ENCODE measurements at places on chromosomes 3 and 15.
A peak's percentile ranks its signal among the peaks of the same experiment; 100 is the strongest.

DNA sequence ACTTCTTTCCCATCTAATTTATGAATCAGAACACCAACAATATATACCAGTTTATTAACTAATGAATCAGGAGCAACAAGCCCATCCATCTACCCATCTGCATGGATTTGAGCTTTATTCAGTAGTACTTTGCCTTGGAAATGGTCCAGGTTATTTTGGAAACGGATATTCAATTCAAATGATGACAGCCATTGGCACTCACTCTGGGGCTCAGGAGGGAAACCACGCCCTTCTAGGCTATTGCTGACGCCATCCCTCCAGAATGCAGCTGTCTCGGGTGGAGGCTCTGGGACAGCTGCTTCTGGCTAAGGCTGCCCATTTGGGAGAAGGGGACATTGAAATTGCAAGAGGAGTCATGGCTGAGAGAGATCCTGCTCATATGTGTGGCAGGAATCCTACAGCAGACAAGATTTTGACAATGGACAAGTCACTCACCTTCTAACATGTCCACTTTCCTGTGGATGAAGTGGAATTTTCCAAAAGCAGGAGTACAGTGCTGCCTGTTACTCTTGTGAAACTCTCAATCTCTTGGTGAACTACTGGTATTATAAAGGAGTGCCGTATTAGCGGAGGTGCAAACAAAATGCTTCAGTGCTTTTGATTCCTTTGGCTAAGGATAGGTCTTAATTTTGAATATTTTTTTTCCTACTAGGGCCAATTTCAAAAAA lies 29.3 kb upstream of the TRAK1 start:
- DNase-seq, result peak; percentile 90

DNA sequence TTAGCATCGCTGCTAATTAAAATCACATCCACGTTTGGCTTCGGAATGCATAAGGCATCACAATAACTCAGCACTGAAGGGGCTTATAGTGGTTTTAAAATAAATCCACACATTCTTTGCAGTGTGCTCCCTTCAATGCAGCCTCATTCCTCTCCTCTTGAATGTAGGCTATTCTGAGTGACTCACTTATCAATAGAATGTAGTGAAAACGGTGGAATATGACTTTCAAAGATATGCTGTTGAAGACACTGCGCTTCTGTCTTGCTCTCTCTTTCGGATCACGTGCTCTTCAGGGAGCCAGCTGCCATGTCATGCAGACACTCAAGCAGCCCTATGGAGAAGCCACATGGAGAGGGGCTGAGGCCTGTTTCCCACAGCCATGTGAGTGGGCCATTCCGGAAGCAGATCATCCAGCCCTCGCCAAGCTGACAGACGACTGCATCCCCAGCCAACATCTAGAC lies 87.4 kb downstream of the CRYGS start:
- no peak for DNase-seq

DNA sequence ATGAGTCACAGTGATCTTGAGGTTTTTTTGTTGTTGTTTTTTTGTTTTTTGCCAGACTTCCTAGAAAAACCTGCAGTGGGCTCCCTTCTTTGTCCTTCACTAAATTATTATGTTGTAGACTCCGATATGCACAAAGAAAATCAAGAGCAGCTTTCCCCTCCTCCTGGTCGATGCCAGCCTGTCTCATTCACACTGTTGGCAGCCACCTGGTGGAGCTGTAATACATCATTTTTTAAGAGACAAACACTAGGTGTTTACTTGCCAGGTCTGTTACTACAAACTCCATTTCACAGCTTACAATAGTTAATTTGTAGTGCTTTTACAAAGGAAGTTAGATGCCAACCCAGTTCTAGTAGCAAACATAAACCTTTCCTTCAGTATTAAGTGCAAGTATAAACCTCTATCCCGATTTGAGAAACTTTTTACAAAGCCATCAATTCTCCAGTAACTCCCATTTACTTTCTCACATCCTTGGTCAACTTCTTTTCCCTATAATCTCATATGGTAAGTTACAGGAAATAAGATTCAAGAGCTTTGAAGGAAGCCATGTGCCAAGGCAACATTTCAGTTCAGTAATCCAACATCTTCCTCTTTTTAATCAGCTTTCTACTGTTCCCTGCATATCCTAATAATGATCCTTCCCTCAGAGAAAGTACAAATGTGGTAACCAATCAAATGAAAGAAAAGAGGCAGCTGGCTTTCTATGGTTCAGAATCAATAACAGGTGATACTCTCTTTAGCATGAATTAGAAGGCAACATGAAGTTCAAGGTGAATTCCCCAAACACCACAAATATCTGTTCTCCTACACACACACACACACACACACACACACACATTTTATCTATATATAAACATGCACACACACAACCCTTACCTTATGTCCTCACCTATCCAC lies 14.0 kb downstream of the AAGAB start:
- DNase-seq, result no peak

DNA sequence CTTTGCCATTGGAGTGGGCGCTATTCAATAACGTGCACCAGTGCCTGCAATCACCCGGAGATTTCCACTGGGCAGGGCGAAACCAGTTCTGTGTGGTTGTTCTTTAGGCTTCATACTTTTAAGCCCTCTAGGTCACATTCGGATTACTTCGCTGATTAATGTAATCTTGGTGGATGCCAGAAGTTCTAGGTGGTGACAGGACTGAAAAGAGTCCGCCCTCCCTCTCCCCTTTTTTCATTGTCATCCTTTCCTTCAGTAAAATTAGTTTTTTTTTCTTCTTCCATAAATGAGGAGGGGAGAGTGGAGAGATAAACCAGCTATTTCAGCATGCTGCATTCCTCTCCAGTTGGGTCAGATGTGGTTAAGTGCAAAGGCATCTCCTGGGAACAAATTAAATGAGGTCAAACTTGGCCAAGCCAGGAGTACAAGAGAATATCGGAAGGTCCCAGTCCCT lies 2.3 kb upstream of the SLC2A2 start:
- DNase-seq, result peak; percentile 96

- no peak for DNase-seq
Measured at GRCh38 chr3:16898595-16899395, 14.0 kb downstream of the PLCL2 start.

DNA sequence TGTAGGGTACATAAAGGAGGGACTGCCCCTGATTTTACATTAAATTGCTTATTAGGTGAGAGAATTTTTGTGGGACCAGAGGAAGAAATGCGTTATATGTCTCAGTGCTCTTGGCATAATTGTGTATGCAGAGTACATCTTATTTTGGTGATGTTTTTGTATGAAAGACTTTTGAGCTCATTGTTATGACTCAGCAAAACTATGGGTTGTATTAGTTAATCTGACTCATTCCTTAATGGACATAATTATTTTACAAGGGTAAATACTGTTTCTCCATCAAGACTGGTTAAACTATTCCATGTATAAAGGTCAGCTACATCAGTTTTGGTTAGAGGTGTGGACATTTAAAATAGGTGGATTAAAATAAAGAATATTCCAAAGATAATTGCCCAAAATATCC lies 156.8 kb downstream of the ALCAM start:
- peak; percentile 51 for DNase-seq

- no peak for DNase-seq
Measured at GRCh38 chr15:74857082-74857655, 14.2 kb upstream of the ULK3 start.

DNA sequence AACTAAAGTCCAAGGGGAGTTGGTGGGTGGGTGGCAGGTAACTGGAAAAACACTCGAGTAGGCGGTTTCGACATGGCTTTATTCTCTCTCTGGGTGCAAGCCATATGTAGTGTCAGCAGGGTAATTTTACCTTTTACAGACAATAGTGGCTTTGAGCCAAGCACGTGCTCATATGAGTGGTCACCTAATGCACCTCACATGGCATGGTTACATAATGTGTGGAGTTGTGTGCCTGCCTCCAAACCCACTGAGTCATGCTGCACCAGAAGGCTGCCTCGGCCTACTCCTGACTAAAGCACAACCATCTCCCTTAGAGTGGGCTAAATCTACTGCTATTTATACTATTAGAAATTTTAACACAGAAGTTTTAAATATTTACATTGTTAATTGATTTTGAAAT lies 16.5 kb downstream of the CCRL2 start:
- peak; percentile 57 for DNase-seq

GRCh38 chr15:32987067-32987466 lies 207.4 kb downstream of the FMN1 start:
- DNase-seq, result no peak

DNA sequence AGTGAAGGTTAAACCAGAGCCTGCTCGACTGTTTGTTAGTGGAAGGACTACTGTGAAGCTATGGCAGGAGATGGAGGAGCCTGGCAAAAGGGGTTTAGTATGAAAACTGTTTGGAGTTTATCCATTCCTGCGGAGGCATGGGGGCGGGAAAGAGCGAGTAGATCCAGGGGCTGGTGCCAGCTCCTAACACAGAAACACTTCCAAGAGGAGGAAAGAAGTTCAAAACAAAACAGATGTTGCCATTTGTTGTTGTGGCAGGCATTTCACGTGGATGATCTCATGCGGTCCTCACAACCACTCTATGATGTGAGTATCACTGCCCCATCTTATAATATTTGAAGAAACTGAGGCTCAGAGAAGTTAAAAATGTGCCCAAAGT lies 30.7 kb upstream of the KY start:
- DNase-seq, result no peak

DNA sequence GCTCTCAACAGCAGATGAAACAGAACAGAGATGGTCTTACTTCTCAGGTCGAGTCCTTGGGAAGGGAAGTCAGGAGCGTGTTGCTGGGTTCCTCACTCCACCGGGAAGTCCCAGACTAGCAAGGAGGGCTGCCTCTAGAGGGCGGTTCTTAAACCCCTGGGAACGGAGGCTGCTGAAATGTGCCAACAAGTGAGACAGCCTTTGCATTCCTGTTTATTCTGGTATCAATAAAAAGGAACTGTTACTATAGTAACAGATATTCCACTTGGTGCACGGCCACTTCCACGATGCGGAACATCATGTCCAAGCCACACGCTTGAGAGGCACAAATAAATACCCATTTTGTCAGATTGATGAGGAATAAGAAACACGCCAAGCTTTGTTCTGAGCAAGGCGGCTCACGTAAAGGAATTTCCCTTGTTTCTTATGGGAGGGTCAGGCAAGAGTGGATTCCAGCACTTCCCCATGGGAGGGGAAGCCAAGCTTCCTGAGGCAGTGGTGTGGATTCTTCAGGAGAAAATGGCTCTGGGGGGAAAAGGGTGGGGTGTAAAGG lies at the start of gene FAM107A:
Gene FAM107A (minus strand): TSS at position 123 of the 553 bp plus-strand sequence. CDS start 7,531 bp downstream, outside the sequence.
- peak; percentile 66 for DNase-seq

GRCh38 chr3:183489455-183490210 lies 61.2 kb upstream of the MCF2L2 start:
- peak; percentile 74 for DNase-seq

DNA sequence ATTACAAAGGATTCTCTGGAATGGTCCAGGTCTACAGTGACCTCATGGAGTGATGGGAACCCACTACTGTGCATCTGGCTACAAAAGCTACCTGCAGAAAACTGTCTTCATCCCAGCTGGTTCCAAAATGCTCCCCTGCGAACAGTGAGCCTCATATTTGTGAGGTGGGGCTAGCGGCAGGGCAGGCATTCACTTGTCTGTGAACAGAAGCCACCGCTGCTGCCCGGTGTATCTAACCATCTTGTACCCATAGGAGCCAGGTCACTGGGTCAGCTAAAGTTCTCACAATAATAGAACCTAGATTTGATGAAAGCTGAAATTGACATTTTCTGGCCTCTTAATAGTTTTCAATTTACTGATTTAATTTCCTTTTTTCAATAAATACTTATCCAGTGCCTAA lies 150.7 kb downstream of the KLF13 start:
- no peak for DNase-seq

- DNase-seq, result no peak
Measured at GRCh38 chr15:95624100-95624499, 706.4 kb upstream of the NR2F2 start.

GRCh38 chr15:60165111-60165510 lies 161.0 kb downstream of the FOXB1 start:
- DNase-seq, result no peak

All from iris pigment epithelial cell (primary cell).